ENCODE measurements at places on chromosomes 12 and 14. TPM values are rescaled to one million over a fixed set of nuclear protein-coding genes. Genes with fewer than 3 reads are reported as not detected.

Gene LGR5
- total RNA-seq: 0.06 TPM

Gene IRF9
- 43.3 TPM for total RNA-seq

Gene TAS2R13
- total RNA-seq: 0.63 TPM

Gene ENDOU
- total RNA-seq: 0.51 TPM

Gene SLC10A1
- total RNA-seq: not detected

Gene CLEC9A
- not detected for total RNA-seq

Gene GCH1
- 0.51 TPM for total RNA-seq

Gene C1S
- total RNA-seq: 26.9 TPM

Gene CCDC59
- total RNA-seq: 67.3 TPM

Gene ALDH1L2
- total RNA-seq: 14.9 TPM

Gene DPPA3
- not detected for total RNA-seq

Gene OR9K2
- not detected for total RNA-seq

Gene HOXC6
- total RNA-seq: 5.3 TPM

Gene REC8
- 1.6 TPM for total RNA-seq

Gene EPYC
- not detected for total RNA-seq

Gene AHNAK2
- total RNA-seq: 88.2 TPM

Gene RHEBL1
- 2.9 TPM for total RNA-seq

Gene ITGA5
- total RNA-seq: 242 TPM

Gene NTF3
- total RNA-seq: 0.29 TPM

Gene ANO2
- under 0.01 TPM for total RNA-seq

Gene TCTN2
- total RNA-seq: 13.5 TPM

Gene LRFN5
- not detected for total RNA-seq

Gene MYF6
- total RNA-seq: 29.3 TPM

Gene NPAS3
- not detected for total RNA-seq

Gene TTC9
- 5.6 TPM for total RNA-seq

Gene SYNE3
- total RNA-seq: 12.5 TPM

Gene BATF
- not detected for total RNA-seq

Gene RD3L
- total RNA-seq: not detected

Gene NKX2-8
- total RNA-seq: not detected

Gene FGF6
- not detected for total RNA-seq

Gene SIX1
- 156 TPM for total RNA-seq

Gene WDHD1
- total RNA-seq: 26.4 TPM

Gene OVCH1
- 0.11 TPM for total RNA-seq

Gene AMN1
- 9.8 TPM for total RNA-seq

Gene LRCOL1
- total RNA-seq: not detected

Gene FITM1
- 12.9 TPM for total RNA-seq

Gene TAS2R20
- total RNA-seq: 0.75 TPM

Gene RASAL1
- not detected for total RNA-seq

Gene ZNF605
- 10.0 TPM for total RNA-seq

Gene HCAR2
- total RNA-seq: not detected

Gene MIP
- not detected for total RNA-seq

Gene CD163L1
- total RNA-seq: 11.2 TPM

Gene CLEC2A
- not detected for total RNA-seq

Gene ZBTB25
- 4.8 TPM for total RNA-seq

Gene ZFYVE21
- 46.3 TPM for total RNA-seq

Gene CD9
- total RNA-seq: 38.3 TPM

Gene ASIC1
- total RNA-seq: 1.2 TPM

Gene HCAR3
- not detected for total RNA-seq

Gene SIX6
- total RNA-seq: not detected
